Activated T-helper 1 cell treated with Interleukin-2 at 50 U/mL for 16 hours (primary cell): ENCODE measurements at places on chromosomes 4 and X.

GRCh38 chr4:72295966-72296557, 264.3 kb downstream of the NPFFR2 start:
- no peak for DNase-seq

DNA sequence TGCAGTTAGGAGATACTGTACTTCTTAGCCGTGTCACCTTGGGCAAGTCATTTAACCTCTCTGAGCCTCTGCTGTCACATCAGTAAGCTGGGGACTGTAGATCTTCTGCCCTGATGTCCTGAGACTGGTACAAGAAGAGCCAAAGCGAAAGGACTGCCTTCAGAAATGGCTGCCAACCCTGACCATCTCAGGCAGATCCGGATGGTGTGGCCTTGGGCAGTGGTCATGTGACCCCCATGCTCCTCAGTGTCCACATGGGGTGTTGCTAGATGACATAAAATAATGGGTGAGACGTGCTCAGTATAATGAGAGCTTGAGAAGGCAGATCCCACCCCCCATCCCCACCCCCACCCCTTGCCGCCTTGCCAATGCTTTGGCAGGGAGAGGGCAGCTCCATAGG, 60.4 kb upstream of the MTM1 start:
- DNase-seq = no peak

DNA sequence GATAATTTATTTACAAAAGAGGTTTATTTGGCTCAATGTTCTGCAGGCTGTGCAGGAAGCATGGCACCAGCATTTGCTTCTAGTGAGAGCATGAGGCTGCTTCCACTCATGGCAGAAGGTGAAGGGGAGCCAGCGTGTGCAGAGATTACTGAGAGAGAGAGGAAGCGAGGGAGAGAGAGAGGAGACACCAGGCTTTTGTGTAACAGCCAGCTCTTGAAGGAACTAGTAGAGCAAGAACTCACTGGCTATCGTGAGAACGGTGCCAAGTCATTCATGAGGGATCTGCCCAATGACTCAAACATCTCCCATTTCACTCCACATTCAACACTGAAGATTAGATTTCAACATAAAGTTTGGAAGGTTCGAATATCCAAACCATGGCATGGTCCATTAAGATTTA, 12.7 kb downstream of the GUCY1A1 start:
- no peak for DNase-seq

- DNase-seq = no peak
Measured at GRCh38 chr4:149912000-149912399, 96.4 kb upstream of the IQCM start.

DNA sequence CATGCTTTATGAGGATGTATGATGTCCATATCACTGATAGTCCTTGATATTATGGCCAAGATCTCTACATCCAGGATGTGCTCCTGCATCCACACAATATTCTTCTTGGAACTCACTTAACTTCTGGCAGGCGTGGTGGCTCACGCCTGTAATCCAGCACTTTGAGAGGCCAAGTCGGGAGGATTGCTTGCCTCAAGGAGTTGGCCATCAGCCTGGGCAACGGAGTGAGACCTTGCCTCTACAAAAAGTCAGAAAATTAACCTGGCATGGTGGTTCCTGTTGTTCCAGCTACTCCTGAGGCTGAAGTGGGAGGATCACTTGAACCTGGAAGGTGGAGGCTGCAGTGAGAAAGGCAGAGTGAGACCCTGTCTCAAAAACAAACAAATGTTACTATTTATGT, 2.3 kb upstream of the HNRNPD start:
- no peak for DNase-seq

GRCh38 chr4:169314906-169315305, 44.1 kb upstream of the SH3RF1 start:
- DNase-seq = no peak

DNA sequence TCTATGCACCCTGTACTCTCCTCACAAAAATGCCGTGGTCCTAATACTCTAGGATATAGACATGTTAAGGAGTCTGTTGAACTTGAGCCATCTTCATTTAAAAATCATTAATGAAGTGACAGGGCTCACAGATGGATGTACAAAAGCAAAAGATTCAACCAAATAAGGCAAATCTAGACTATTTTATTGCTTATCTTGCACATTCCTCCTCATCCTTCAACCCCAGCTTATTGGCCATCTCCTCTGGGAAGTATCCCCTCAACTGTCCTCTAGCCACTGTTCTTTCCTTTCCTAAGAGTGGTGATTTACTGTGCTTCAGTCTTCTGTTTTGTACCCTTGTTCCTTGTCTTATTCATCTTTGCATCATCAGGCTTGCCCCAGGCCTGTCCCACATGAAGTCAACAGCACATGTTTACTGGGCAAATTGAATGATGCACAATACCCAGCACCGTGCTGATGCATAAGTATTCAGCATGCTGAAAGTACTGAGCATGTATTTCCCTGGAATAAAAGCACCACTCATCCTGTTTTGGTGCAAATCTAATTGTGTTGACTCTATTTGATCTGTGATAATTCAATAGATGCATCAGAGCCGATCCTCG, 287.3 kb upstream of the CLNK start:
- no peak for DNase-seq

DNA sequence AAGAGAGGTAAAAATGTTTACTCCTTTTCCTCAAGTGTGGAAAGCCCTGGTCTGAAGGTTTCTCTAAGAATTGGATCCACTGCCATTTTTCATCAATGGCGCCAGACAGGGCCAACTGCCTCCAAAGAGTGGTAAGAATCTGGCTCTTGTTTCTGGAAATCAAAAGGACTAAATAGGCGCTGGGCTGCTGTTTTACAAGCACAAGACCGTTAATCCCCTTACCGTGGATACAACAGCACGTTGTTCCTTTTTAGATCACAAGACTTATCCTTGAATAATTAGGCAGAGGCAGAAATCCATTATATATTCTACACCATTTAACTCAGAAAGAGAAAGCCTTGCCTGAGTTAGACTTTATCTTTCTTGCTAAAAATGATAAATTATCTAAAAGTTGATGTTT, 10.6 kb downstream of the CLTRN start:
- no peak for DNase-seq

DNA sequence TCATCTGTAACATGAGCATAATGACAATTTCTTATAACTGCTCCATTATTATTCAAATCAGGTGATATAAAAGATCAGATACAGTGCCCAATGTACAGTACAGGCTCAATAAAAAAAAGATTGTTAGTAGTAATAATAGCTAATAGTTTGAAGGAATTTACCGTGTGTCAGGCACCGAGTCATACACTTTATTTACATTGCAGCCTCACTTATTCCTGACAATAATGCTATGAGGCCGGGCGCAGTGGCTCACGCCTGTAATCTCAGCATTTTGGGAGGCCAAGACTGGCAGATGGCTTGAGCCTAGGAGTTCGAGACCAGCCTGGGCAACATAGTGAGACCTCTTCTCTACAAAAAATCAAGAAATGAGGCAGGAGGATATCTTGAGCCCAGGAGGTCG, 10.1 kb upstream of the MAP7D3 start:
- no peak for DNase-seq

DNA sequence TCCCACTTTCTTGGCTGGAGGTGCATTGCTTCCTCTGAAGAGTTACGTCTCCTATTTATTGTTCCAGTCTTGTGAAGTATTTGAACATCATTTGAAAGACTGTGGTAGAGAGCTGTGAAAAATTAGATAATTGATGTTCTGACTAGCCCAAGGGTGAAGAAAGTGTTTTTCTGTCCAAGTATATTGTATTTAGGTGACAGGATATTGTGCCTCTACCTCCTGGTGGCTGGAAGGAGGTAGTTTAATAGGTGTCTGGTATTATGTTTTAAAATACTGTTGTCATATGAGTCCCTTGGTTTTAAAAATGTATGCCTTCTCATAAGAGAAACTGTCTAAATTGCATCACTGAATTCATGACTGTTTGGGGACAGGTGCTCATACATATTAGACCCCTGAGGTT, 226.0 kb downstream of the SPRY1 start:
- DNase-seq = no peak

- no peak for DNase-seq
Measured at GRCh38 chr4:123488916-123489315, 92.3 kb downstream of the SPRY1 start.

DNA sequence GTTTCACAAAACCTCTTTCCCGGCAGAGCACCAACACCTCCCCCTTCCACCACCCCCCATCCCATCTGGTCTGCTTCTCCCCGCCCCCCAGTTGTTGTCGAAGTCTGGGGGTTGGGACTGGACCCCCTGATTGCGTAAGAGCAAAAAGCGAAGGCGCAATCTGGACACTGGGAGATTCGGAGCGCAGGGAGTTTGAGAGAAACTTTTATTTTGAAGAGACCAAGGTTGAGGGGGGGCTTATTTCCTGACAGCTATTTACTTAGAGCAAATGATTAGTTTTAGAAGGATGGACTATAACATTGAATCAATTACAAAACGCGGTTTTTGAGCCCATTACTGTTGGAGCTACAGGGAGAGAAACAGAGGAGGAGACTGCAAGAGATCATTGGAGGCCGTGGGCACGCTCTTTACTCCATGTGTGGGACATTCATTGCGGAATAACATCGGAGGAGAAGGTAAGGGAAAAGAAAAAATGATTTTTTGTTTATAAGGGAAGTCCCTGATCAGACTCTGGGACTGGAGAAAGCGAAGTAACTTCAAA, at the start of gene PDGFRA:
PDGFRA (plus strand) TSS at position 333 of the 541 bp plus-strand sequence. CDS start 29,476 bp downstream, outside the sequence.
- no peak for DNase-seq

- DNase-seq = no peak
Measured at GRCh38 chr4:148557793-148558192, 115.6 kb upstream of the NR3C2 start.

- DNase-seq = no peak
Measured at GRCh38 chr4:37441231-37442061, 196.9 kb downstream of the NWD2 start.

DNA sequence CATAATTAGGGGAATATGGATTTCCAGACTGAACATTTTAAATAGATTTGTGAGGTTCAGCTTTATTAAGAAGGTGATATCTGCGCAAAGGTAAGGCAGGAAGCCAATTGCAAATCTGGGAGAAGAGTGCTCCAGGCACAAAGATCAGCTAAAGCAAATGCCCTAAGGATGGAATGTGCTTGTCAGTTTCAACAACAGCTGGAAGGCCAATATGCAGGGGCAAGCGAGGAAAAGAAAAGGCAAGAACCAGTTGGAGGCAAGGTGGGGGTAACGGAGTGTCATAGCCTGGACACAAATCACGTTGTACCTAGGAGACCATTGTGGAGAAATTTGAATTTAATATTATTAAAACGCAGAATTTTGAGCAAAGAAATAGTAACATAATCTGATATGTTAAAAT, 1710.3 kb upstream of the PCDH7 start:
- DNase-seq = no peak

GRCh38 chr4:25875281-25875745, 12.5 kb upstream of the SEL1L3 start:
- DNase-seq = no peak

DNA sequence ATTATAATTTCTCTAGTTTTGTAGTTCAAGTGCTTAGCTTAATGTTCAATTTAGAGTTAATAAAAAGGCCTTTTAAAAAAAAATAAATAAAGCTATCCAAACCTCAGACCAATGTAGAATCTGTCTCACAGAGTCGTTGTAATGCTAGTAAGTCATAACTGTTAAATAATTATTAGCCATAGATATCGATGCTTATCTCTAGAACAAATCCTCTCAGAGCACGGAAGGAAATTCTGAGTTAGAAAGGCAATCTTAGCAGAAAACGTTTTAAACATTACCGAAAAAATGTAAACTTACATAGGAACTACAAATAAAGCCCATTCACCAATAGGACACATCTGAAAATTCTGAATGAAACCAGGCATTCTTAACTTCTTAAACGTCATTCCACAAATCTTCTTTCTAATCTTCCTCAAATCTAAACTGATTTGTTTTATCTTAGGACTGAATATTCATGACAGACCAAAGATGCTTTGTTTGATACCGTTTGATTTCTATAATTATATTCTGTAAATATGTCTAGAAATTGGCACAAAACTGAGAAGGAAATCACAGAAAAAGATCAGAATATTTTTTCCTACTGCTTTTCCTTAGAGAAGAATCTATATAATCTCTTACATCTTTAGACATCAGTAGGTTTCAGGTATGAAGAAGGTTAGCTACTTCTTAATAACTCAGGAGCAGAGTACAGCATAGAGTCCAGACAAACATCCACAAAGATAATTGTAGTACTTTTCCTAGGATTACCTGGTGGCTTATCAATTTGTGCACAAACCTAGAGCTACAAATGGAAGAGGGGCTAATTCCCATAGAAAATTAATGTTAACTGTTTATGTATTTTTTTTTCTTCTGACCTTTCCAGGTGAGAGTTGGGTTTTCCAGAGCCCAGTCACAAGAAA, 140.7 kb downstream of the BTC start:
- no peak for DNase-seq

DNA sequence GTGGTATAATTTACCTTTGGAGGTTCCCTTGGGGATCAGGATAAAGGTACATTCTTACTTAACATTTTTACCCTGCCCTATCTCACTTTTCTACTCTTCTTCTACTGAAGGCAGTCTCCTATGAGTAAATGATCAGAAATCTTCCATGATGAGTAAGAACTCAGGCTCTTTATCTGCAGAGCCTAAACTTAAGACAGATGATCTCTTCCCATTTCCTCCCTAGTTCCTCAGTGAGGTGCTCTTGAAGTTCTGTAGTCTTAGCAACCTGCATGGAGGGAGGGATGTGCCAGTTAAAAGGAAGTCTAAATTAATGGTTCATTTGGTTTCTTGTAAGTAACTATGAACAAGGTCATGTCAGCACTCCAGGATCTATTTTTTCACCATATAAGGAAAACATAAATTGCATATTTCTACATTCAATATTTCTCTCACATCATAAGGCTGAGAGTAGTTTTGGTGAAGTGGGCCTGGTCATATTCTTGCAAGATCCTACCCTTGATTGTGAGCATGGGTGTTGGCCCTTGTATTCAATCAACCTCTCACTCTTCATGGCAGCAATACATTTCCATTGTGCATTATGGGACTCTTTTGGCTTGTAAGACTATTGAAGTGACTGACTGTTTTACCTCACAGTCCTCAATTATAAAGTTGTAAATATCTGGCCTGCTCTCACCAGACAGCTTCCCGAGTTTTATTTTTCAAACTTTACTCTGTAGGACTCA, 295.5 kb downstream of the SLC7A11 start:
- DNase-seq = no peak

DNA sequence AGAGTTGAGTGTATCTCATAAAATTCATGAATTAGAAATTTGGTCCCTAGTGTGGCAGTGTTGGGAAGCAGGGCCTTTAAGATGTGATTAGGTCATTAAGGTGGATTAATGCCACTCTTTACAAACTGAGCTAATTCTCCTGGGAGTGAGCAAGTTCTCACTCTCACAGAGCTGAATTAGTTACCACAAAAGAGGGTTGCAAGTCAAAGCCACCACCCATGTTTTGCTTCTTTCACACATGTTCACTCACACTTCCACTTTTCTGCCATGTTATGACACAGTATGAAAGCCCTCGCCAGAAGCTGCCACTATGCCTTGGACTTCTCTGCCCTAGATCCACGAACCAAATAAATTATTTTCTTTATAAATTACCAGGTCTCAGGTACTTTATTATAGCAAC, 332.1 kb downstream of the ARAP2 start:
- DNase-seq = no peak
